Activated CD4-positive, alpha-beta T cell treated with anti-CD3 and anti-CD28 coated beads, Interleukin-2, amount 10 ng/mL, durations not matched to agents 7 days and 5 days (primary cell): ENCODE measurements at places on chromosomes 7 and 10.

GRCh38 chr10:33151344-33151864 lies 183.1 kb downstream of the NRP1 start:
- DNase-seq, result no peak

- no peak for DNase-seq
Observed at GRCh38 chr7:126979722-126980121, 273.0 kb downstream of the GRM8 start.

- DNase-seq, result no peak
Observed at GRCh38 chr10:132713421-132714095, 72.4 kb downstream of the NKX6-2 start.

GRCh38 chr10:97490592-97490991 lies 7.6 kb downstream of the MMS19 start:
- no peak for DNase-seq

DNA sequence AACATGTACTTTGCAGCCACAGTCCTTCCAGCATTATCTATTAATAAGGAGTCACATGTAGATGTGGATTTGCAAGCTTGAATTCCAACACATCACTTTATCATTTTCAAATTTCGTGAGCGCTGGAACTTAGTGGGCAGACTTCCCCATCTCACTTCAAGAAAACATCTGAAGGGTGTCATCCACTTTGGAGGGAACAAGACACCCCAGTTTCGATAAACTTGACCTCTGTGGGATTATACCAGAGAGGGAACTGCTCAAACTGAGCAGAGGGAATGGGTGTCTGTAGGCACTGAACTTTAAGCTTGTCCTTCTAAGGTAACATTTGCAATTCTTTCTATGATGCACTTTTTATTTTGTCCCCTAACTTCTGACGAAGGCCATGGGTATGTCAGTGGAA lies 27.5 kb downstream of the ADRB1 start:
- DNase-seq, result no peak

DNA sequence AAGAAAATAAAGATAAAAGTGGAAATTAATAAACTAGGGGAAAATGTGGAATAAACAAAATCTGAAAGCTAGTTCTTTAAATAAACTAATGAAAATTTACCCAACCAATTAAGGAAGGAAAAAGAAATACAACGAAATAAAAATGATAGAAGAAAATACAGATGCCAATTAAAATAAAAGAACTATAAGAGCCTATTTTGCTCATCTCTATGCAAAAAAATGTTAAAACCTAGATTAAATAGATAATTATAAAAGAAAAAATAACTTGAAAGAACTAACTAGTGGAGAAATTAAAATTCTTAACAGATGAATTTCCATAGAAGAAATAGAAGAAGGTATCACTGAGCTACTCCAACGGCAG lies 32.7 kb downstream of the PKD1L1 start:
- DNase-seq, result no peak
